ENCODE measurements at places on chromosomes 5 and 9.

DNA sequence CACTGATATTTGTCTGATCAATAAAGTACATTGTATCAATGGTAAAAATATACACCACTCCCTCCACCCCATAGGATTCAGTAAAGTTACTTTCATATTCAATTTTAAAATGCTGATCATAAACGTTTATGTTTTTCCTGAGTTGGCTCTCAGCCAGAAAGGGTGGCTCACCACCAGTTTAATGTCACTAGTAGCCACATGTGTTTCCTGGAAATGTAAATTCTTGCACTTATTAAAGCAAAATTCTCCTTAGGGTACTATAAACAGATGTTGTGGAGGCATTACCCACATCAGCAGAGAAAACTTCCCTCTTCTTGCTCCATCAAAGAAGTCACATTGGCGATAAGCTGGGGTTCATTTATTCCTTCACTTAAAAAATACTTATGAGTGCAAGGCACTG, 210.3 kb downstream of the SREK1 start:
- no peak for DNase-seq

- no peak for DNase-seq
These were observed 15.1 kb downstream of the LPAR1 start for GRCh38 chr9:111023128-111023527.

DNA sequence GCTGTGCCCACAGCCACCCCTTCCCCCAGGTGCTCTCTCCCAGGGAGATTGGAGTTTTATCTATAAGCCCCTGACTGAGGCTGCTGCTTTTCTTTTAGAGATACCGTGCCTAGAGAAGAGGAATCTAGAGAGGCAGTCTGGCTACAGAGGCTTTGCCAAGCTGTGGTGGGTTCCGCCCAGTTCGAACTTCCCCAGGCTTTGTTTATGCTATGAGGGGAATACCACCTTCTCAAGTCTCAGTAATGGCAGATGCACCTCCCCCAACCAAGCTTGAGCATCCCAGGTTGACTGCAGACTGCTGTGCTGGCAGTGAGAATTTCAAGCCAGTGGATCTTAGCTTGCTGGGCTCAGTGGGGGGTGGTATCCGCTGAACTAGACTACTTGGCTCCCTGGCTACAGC, 157.4 kb downstream of the CAAP1 start:
- DNase-seq = no peak

DNA sequence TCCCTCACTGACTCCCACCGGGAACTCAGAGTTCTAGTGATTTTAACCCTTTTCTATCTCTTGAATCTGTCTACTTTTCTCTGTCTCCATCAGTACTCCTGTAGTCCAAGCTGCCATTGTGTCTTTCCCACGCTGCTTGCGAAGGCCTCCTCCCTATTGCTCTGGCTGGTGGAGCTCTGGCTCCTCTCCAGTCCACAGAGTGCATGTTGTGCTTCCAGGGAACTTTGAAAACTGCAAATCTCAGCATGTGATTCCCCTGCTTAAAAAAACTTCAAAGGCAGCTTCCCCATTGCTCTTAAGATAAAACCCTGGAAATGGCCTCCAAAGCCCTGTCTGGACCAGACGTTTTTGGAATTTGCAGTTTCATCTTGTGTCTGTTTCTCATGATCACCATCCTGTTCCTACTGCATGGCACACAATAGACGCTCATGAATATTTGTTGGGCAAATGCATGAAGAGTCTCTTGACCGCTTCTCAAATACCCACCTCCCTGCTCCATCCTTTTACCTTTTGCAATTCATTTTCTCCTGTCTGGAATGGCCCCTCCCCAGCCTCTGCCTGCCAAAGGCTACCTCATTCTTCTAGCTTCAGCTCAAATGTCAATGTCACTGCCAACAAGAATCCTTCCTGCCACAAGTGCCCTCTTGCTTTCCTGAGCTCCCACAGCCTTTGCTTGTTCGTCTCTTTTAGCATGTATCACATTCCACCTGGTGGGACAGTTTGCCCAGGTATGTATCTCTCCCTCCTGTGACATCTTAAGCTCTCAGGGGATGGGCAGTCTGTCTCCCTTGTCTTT, 293.2 kb downstream of the ARHGAP26 start:
- DNase-seq = no peak

- no peak for DNase-seq
These were observed at the start of gene CCL27 for GRCh38 chr9:34662526-34663302. TSS of gene CCL27 (minus strand) at chr9:34662657. CDS start at chr9:34662633, 24 bp downstream.

DNA sequence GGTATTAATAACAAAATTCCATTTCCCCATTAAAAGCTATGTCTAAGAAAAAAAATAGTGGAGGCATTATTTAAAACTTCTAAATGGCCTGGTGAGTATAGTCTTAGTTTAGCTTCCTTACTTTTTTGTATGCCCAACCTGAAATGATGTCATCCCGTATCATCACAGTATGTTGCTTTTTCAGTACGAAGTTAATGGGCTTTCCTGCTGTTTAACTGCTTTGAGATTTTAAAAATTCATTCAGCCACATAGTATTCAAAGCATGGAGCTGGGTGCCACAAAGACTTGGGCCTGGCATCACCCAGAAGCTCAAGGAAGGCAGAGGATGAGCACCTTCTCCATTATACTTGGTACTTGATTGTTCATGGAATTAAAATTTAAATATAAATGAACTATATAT, 7.4 kb downstream of the F2RL2 start:
- no peak for DNase-seq

GRCh38 chr9:88425538-88425950, 37.3 kb downstream of the SPIN1 start:
- DNase-seq = no peak

DNA sequence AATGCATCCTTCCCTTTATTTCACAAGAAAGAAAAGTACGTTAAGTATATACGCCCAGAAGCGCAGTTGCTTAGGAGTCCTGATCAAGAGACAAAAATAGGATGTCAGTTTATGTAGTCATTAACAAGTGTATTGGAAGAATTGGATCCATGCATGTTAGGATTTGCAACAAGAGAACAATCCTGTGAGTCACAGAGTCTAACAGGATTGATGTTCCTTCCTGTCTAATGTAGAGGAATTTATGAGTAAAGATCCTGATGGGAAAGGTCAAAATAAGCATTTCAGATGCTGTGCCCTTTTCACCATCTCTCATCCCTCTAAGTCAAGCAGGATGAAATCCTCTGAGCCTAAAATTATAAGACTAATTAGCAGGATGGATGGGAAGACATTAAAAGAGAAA, 406.0 kb upstream of the GRIA1 start:
- DNase-seq = no peak

GRCh38 chr5:89534331-89534730, 651.3 kb upstream of the MEF2C start:
- peak; percentile 23 for DNase-seq

- no peak for DNase-seq
These were observed 105.5 kb upstream of the ZNF462 start for GRCh38 chr9:106757514-106757913.

DNA sequence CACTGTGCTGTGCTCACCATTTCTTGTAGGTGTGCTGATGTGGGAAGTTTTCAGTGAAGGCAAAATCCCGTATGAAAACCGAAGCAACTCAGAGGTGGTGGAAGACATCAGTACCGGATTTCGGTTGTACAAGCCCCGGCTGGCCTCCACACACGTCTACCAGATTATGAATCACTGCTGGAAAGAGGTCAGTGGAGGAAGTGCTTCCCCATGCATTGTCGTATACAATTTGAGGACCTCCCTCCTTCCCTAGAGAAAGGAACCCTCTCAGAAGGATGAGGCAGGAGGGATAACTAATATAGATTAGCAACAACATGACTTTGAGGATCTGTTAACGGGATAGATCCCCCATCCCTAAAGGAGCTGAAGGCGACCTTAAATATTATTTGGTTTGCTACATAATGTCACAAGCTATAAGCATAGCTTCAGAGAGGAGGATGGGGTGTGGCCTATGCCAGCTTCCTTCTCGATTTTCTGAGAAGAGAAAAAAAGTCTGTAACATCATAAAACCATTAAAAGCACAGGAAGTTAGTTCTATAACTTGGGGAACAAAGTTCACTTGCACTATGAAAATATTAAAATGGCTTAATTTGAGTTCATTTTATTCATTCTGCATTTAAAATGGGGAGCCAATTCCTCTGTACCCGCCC, 17.0 kb upstream of the CYFIP2 start:
- DNase-seq = no peak

GRCh38 chr5:1948663-1949191, 66.0 kb upstream of the IRX4 start:
- DNase-seq = no peak

GRCh38 chr9:120878188-120879130, 1.5 kb upstream of the PHF19 start:
- DNase-seq = no peak

- peak; percentile 98 for DNase-seq
These were observed 6.3 kb downstream of the EDIL3 start for GRCh38 chr5:84378420-84378819.

DNA sequence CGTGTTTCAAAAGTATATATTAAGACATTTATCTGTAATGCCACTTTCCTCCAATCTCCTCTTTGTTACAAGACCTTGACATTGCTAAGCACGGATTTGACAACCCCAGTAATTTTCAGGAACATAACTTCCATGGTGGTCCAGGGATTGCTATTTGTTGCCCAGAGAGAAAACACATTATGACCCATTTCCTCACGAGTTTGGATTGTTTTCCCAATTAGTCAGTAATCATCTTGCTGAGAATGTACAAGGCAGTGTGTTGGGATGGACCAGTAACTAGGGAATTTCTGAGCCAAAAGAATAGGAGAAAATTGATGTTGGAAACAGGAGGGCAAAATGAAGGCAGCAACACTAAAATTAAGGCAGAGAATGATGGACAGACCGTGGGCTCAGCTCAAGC, 574.1 kb downstream of the EBF1 start:
- no peak for DNase-seq

GRCh38 chr9:83355024-83355444, 183.2 kb downstream of the FRMD3 start:
- peak; percentile 7 for DNase-seq

- DNase-seq = no peak
These were observed 316.7 kb downstream of the PLK2 start for GRCh38 chr5:58143181-58143580.

DNA sequence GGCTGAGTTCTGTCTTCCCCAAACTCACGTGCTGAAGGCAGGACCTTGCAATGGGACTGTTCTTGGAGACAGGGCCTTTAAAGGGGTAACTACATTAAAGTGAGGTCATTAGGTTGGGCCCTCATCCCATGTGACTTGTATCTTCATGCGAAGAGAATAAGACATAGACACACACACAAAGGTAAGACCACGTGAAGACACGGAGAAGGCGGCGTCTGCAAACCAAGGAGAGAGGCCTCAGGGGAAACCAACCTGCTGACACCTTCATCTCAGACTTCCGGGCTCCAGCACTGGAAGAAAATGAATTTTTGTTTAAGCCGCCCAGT, 50.7 kb upstream of the KCNMB1 start:
- DNase-seq = no peak

GRCh38 chr5:95066048-95066447, 218.8 kb downstream of the MCTP1 start:
- DNase-seq = no peak

GRCh38 chr9:72808446-72808768, 144.4 kb downstream of the ALDH1A1 start:
- no peak for DNase-seq

Data from astrocyte (in vitro differentiated cells and primary cell).